Upper lobe of right lung (tissue), 1 donor: ENCODE measurements at places on chromosomes 13 and 19.

GRCh38 chr19:38044267-38045111 is 137.5 kb downstream of the SIPA1L3 start:
- no peak for DNase-seq

DNA sequence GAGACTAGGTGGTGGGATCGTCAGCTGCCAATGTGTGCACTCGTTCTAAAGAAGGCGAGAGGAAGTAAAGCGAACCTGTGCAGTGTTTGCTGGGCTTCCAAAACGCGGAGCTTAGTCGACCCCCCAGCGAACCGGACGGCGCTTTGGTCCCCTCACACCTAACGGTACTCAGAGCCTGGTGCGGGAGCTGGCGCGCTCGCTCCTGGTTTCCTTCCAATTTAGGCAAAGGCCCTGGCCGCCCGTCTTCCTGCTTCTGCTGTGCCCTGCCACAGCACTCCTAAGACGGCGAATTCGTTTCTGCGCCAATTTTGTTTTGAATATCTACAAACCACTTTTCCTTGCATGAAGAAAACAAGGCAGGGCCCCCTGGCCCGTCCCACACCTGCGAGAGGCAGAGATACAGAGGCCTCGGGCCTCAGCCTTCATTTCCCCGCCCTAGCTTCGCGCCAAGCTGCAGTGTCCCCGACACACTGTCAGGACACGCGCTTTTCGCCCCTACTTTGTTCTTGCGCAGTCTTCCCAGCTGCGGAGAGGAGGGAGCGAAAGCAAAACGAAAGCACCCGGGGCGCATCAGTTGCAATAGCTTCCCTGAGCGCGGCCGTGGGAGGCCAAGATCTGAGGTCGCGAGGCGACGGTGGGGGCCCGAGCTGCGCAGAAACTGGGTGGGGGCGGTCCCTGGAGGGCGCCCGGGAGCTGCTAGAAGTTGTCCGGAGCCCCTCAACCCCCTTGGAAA is 111.9 kb downstream of the KCNRG start:
- peak; percentile 85 for DNase-seq

DNA sequence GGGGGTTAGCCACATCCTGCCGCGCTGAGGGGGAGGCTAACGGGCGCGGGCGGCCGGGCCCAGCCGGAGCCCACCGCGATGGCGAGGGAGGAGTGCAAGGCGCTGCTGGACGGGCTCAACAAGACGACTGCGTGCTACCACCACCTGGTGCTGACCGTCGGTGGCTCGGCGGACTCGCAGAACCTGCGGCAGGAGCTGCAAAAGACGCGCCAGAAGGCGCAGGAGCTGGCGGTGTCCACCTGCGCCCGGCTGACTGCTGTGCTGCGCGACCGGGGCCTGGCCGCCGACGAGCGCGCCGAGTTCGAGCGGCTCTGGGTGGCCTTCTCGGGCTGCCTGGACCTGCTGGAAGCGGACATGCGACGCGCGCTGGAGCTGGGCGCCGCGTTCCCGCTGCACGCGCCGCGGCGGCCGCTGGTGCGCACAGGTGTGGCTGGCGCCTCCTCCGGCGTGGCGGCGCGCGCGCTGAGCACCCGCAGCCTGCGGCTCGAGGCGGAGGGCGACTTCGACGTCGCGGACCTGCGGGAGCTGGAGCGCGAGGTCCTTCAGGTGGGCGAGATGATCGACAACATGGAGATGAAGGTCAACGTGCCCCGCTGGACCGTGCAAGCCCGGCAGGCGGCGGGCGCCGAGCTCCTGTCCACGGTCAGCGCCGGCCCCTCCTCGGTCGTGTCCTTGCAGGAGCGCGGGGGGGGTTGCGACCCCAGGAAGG is 692 bp downstream of the RGS9BP start:
- DNase-seq: peak; percentile 73

- no peak for DNase-seq
These were observed 1.9 kb downstream of the GTPBP3 start for GRCh38 chr19:17339088-17339741.

DNA sequence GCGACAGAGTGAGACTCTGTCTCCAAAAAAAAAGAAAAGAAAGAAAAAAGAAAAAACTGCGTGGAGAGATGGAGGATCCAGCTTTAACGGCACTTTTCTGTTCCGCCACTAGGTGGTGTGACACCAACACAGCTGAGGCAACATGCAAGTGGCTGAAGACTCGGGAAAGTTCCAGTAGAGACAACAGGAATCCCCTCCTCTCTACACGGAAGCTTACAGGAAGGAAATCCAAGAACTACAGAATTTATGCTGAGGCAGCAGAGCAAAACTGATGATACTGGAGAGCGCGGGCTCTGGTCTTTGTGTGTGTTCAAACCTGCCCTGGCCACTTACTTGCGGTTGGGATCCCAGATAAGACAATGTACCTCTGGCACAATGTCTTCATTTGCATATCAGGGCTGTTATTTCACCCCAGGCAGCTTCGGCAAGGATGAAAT is 9.9 kb downstream of the RANBP3 start:
- no peak for DNase-seq

- DNase-seq: no peak
These were observed 375.4 kb upstream of the SLITRK6 start for GRCh38 chr13:86174622-86175021.

DNA sequence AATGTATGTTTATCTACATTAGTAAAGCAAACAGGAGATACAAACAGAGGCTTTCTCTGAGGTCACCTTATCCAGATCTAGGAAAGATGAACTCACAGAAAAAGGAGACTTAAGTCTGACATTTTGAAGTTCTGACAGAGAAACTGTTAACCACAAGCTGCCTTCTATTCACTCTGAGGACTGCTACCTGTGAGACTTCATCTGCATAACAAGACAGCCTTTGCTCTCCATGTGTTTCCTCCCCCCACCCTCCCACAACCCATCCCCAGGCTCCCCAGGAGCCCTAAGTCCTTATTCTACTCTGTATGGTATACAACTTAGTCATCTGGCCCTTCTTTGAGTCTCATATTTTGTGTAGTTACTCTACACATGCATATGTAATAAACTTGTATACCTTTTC is 699.0 kb downstream of the FGF9 start:
- DNase-seq: no peak

DNA sequence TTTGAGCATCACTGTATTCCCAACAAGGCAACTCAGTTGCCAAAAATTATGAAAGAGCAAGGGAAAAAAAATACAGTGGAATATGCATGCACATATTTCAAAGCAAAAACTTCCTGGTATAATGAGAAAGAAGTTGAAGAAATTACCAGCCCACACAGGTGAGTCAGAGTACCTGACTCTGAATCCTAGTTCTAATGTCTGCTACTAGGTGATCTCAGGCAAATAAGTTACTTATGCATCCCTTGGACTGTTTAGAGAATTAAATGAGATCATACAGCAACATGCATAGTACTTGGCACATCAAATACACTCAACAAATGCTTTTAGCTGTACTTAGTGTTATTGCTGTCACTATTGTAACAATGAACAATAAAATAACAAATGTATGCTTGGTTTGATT is 144.9 kb downstream of the MIPEP start:
- no peak for DNase-seq

DNA sequence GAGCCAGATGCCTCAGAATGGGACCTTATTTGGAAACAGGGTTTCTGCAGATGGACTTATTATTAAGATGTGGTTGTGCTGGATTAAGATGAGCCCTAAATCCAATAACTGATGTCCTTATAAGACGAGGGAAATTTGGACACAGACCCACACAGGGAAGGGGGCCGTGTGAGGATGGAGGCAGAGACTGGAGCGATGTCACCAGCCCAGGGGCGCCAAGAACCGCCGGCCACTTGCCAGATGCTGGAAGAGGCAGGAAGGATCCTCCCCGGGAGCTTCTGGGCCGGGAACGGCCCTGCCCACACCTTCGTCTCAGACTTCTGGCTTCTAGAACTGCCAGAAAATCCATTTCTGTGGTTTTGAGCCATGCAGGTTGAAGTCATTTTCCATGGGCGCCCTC is 26.6 kb downstream of the GNG7 start:
- no peak for DNase-seq

- no peak for DNase-seq
These were observed 46.5 kb upstream of the CLDN10 start for GRCh38 chr13:95505986-95506385.
